ENCODE measurements at places on chromosomes 6 and 20. TPM values are rescaled to one million over a fixed set of nuclear protein-coding genes. Genes with fewer than 3 reads are reported as not detected.

GRCh38 chr6:41589636-41590622 is 43.7 kb downstream of the FOXP4 start:
- no peaks in the 10 kb centered on the region for H3K27me3 ChIP-seq
- H3K27ac ChIP-seq: no peak overlapping the region
- no peaks in the 10 kb centered on the region for H3K36me3 ChIP-seq
- no peak for DNase-seq
- H3K4me1 ChIP-seq: peaks cover 2% of the 10 kb centered on the region

GRCh38 chr20:16542477-16542876 is 30.8 kb downstream of the KIF16B start:
- H3K27me3 ChIP-seq: no peaks in the 10 kb centered on the region
- H3K36me3 ChIP-seq: no peaks in the 10 kb centered on the region
- H3K4me3 ChIP-seq: no peak overlapping the region
- no peak for DNase-seq
- H3K4me1 ChIP-seq: peaks cover 1% of the 10 kb centered on the region
- H3K27ac ChIP-seq: no peak overlapping the region

GRCh38 chr6:142944124-142945048 is 590 bp downstream of the HIVEP2 start:
- no peaks in the 10 kb centered on the region for H3K36me3 ChIP-seq
- DNase-seq: peak; percentile 92
- peaks cover 48% of the 10 kb centered on the region for H3K4me1 ChIP-seq
- H3K4me3 ChIP-seq: peak overlapping the region; percentile 98

PROKR2 gene
- total RNA-seq: not detected

- no peaks in the 10 kb centered on the region for H3K36me3 ChIP-seq
- H3K27ac ChIP-seq: no peak overlapping the region
- H3K4me3 ChIP-seq: no peak overlapping the region
- DNase-seq: no peak
- H3K4me1 ChIP-seq: no peaks in the 10 kb centered on the region
Measured at GRCh38 chr20:2005359-2005758, 11.5 kb upstream of the PDYN start.

DNA sequence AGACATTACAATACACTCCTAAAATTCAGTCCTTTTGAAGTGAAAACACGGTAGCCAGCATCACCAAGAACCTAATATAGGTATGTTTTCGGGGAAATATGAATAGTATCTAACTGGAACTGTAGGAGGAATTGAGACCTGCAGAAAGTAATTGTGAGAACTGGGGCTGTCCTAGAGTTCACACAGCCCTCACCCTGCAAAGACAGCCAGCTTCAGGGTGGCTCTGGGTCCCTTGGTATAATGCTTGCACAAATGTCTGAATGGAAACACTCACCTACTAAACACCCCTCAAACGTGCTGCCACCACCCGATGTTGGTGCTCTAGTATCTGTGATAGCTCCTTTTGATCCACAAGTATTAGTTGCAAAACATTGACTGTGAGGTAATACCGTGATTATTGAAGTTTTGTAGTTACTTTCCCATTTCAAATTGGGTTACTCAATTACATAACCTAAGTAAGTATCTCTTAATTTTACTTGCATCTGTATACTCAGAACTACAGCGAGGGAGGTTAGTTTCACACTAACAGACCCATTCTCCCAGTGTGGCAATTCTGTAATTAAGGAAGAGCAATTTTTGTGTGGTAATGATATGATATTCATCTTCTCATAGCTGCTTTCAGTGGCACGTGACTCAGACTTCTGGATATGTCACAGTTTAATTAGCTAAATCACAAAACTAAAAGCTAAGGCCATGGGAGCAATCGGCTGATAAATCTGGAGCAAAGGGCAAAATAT is 129.5 kb downstream of the INSM1 start:
- peaks cover 9% of the 10 kb centered on the region for H3K4me1 ChIP-seq
- H3K27ac ChIP-seq: no peak overlapping the region
- H3K27me3 ChIP-seq: no peaks in the 10 kb centered on the region
- DNase-seq: no peak

- no peaks in the 10 kb centered on the region for H3K4me1 ChIP-seq
- no peak overlapping the region for H3K4me3 ChIP-seq
- no peak for DNase-seq
- no peak overlapping the region for H3K27ac ChIP-seq
- H3K36me3 ChIP-seq: no peaks in the 10 kb centered on the region
Measured at GRCh38 chr6:8683204-8683603, 247.9 kb upstream of the SLC35B3 start.

DNA sequence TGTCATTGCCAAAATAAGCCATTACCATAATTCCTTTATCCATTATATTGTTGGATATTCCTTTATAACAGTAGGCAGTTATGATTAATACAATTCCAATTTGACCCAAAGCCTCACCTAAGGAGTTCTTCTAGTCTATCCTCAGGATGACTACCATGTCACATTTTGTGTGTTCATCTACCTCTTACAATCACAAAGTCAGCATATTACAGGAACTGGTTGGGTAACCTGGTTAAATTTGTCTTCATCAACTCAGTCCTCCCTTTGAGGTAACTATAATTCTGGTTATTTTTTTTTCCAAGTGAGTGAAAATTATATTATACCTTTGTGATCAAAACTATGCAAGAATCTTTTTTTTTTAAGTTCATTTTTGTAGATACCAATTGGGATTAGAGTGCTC is 540.5 kb downstream of the BTBD3 start:
- H3K27me3 ChIP-seq: no peaks in the 10 kb centered on the region
- DNase-seq: no peak
- no peaks in the 10 kb centered on the region for H3K4me1 ChIP-seq
- H3K27ac ChIP-seq: no peak overlapping the region
- H3K36me3 ChIP-seq: no peaks in the 10 kb centered on the region
- H3K4me3 ChIP-seq: no peak overlapping the region

DNA sequence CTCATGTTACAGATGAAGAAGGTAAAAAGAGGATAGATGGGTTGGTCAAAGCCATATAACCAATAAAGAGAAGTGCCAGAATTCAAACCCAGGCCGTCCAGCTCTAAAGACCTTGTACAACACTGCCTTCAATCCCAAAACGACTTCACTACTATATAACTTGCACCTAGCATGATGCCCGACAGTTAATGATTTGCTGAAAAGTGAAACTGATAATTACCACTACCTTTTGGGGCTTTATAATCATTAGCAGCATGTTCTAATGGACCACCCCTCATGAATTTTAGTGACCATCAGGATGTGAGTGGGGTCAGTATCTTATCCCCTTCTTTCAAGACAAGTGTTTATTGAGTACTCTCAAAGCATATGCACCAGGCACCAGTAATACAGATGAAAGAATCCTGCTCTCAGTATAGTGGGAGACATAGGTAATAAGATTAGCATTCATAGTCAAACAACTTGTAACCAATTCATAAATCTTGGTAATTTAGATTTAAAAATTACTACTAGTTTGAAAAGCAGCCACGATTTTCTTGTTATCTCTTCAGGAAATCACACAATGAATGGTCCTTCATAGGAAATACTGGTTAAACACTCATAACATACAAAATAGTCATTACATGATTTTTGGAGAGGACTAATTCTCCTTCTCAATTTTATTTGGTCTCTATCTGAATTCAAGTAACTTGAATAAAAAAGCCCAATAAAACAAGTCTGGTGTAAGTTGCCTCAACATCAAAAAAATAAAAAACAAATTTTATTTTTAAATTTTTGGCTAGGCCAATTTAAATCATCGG is 98.0 kb downstream of the EPB41L2 start:
- H3K4me3 ChIP-seq: no peak overlapping the region
- DNase-seq: no peak
- no peak overlapping the region for H3K27ac ChIP-seq
- no peaks in the 10 kb centered on the region for H3K4me1 ChIP-seq

BPI gene
- total RNA-seq: not detected

DNA sequence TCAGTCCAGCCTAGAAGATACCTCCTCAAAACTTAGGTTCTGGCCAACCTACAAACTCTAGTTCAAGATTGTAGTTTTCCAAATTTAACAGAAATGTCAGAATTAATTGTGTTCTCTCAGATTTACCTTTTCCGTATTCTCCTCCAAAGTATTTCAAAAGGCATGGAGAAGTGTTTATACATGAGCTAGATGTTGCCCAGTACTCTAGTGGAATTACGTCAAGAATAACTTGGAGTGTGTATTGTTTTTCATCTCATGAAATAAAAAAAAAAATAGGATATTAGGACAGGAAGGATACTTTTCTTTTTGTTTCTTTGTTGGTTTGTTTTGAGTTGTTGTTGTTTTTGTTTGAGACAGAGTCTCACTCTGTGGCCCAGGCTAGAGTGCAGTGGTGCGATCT is 32.3 kb upstream of the MARCKS start:
- H3K4me1 ChIP-seq: no peaks in the 10 kb centered on the region
- no peak for DNase-seq
- H3K27ac ChIP-seq: no peak overlapping the region
- peaks cover 8% of the 10 kb centered on the region for H3K27me3 ChIP-seq

MYLK4 gene
- total RNA-seq: 0.62 TPM

- H3K27ac ChIP-seq: no peak within 1 kb of the TSS
- no peaks in the 10 kb centered on the region for H3K36me3 ChIP-seq
- no peak within 1 kb of the TSS for H3K4me3 ChIP-seq
- peaks cover 47% of the 10 kb centered on the region for H3K27me3 ChIP-seq
- H3K4me1 ChIP-seq: peaks cover 10% of the 10 kb centered on the region
- no peak for DNase-seq
Measured at GRCh38 chr6:75493400-75494064, at the start of gene FILIP1. Gene FILIP1 (minus strand): TSS chr6:75493800. CDS start chr6:75414972, 78,828 bp downstream.

LAMA5 gene
- total RNA-seq: 0.64 TPM

GRCh38 chr6:134544737-134545136 is 226.8 kb upstream of the SGK1 start:
- peaks cover 3% of the 10 kb centered on the region for H3K27me3 ChIP-seq
- DNase-seq: no peak
- H3K36me3 ChIP-seq: peaks cover 1% of the 10 kb centered on the region
- H3K4me3 ChIP-seq: no peak overlapping the region
- peaks cover 18% of the 10 kb centered on the region for H3K4me1 ChIP-seq
- H3K27ac ChIP-seq: no peak overlapping the region

- peaks cover 13% of the 10 kb centered on the region for H3K4me1 ChIP-seq
- peak overlapping the region; percentile 5 for H3K4me3 ChIP-seq
- H3K27ac ChIP-seq: peak overlapping the region; percentile 97
- H3K27me3 ChIP-seq: no peaks in the 10 kb centered on the region
- peaks cover 23% of the 10 kb centered on the region for H3K36me3 ChIP-seq
Measured at GRCh38 chr6:131182991-131183425, 47.7 kb downstream of the AKAP7 start.

DNA sequence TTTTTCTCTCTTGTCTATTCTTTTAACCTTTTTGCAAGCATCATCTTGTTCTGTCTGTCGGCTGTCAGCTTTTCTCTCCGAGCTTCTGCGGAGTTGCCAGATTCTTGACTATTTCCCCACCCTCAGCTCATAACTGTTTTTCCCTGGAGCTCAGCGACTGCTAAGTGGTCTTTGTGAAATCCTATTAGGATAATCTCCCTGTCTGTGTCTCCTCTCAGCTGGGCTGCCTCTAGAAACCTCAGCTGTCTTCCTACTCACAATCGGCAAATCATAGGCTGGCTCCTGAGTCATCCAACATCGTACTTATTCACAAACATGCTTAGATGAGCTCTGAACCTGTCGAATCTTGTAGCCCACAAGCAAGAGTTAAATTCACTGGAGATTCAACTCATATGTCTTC is 332.3 kb downstream of the PTPRT start:
- no peak overlapping the region for H3K27ac ChIP-seq
- H3K36me3 ChIP-seq: no peaks in the 10 kb centered on the region
- DNase-seq: no peak
- H3K4me1 ChIP-seq: no peaks in the 10 kb centered on the region

GRCh38 chr6:85470023-85470410 is 20.1 kb downstream of the NT5E start:
- H3K27me3 ChIP-seq: no peaks in the 10 kb centered on the region
- no peaks in the 10 kb centered on the region for H3K36me3 ChIP-seq
- DNase-seq: no peak
- H3K4me1 ChIP-seq: peaks cover 23% of the 10 kb centered on the region

DNA sequence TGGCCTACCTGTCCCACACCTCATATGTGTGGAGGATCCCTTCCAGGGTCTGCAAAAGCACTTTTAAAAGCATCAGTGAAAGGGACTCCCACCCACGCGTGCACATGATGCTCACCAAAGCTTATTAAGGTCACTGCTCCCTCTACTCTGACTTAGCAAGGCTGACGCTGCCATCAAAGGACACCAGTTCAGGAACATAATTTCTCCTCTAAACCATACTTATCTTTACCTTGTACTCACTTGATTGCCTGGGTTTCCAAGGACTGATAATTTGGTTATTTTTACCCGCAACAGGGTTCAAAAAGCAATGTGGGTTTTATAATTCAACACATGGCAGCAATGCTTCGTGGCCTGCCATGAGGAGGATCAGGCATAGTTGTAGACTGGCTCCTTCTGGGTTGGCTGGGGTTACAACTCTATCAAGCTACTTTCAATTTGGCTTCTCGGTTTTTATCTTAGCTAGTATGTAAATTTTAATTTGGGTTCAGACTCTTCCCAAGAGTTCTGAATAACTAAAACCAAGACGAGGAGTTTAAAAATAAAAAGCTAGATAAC is 52.2 kb upstream of the EMILIN3 start:
- no peak overlapping the region for H3K4me3 ChIP-seq
- peaks cover 67% of the 10 kb centered on the region for H3K36me3 ChIP-seq
- peaks cover 20% of the 10 kb centered on the region for H3K4me1 ChIP-seq

DNA sequence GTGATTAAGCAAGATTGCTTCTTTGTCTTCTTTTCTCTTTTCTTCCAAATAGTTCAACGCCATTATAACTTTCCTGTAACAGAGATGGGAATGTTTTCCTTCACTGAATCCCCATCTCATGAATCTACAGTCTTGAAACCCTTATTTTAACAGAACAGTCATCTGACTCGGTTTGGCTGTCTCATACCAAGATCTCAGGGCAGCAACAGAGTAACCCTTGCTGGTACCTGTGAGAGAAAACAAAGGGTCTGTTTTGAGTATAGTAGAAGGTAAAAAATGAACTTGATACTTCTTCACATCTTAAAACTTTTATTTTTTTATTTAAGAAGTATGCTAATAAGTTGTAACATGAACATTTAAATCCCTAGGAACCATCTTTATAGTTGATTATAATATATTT is 19.6 kb upstream of the DSE start:
- H3K27me3 ChIP-seq: no peaks in the 10 kb centered on the region
- no peaks in the 10 kb centered on the region for H3K36me3 ChIP-seq
- no peak for DNase-seq
- H3K4me3 ChIP-seq: no peak overlapping the region

Data from activated CD4-positive, alpha-beta T cell treated with anti-CD3 and anti-CD28 coated beads, Interleukin-2, amount 10 ng/mL, durations not matched to agents 7 days and 5 days (primary cell).